Stimulated activated CD4-positive, alpha-beta T cell treated with anti-CD3 and anti-CD28 coated beads, Interleukin-12 subunit alpha, Interleukin-12 subunit beta, amount 100 ng/mL, for 4 hours (primary cell): ENCODE measurements at places on chromosomes 7 and 10.

- DNase-seq: no peak
These were observed 149.8 kb downstream of the AKR1D1 start for GRCh38 chr7:138226001-138226476.

- DNase-seq: no peak
These were observed 121.8 kb upstream of the NPVF start for GRCh38 chr7:25350041-25350440.

DNA sequence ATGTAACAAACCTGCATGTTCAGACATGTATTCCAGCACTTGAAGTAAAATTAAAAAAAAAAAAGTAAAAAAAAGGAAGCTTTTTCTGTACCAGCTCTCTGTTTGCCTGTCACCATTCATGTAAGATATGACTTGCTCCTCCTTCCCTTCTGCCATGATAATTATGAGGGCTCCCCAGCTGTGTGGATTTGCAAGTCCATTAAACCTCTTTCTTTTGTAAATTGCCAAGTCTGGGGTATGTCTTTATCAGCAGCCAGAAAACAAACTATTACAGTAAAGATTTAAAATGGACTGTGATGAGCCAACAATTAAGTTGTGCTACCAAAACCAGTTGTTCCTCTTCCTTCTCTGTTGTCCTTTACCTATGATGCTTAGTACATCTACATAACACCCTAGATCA is 619.6 kb downstream of the ARL4A start:
- DNase-seq: no peak

DNA sequence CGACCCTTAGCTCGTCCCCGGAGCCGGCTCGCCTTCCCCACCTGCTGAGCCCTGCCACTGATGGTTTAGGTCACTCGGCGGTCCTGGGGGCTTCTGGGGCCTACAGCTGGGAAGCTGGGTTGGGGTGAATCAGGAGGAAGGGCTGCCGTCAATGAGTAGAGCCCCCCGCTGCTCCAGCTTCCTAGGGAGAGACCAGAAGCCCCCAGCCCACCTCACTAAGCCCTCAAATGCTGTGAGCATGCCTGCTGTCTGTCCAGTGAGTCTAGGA is 495.6 kb upstream of the FOXK1 start:
- no peak for DNase-seq

DNA sequence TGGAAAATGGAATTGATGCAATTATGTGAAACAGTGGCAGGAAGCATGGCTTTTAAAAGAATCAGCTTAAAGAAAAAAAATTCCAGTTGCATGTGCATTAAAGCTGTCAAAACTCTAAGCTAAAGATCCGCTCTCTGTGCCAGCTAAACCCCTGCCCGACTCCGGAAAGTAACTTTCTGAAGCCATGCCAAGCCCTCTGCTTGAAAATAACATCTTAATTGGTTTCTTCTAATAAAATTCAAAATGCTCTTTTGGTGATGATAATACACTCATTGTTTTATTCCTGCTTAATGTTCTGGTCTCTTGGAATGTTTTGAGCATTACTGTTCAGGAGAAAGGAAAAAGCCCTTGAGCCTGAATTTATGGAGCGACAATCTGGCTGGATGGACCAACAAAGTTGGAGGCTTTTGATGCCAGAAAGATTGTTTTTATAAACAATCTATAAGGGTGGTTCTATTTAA is 11.7 kb downstream of the SEMA3C start:
- no peak for DNase-seq

- no peak for DNase-seq
These were observed 216.0 kb downstream of the KLF6 start for GRCh38 chr10:3568983-3569382.

GRCh38 chr7:2872296-2872874 is 28.3 kb upstream of the GNA12 start:
- no peak for DNase-seq

- no peak for DNase-seq
These were observed 19.6 kb downstream of the WIPF3 start for GRCh38 chr7:29825775-29826529.

DNA sequence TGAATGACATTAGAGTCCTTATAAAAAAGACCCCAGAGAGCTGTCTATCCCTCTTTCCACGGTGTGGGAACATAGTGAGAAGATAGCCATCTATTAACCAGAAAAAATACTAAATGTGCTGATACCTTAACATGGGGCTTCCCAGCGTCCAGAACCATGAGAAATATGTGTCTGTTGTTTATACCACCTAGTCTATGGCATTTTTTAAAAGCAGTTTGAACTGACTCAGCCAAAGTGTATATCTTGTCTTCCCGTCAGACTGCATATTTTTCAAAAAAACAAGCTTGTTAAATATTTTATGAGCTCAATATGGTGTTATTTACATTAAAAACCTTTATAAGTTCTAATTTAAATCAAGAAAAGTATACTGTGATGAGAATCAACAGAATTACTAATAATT is 255.3 kb downstream of the HGF start:
- no peak for DNase-seq

DNA sequence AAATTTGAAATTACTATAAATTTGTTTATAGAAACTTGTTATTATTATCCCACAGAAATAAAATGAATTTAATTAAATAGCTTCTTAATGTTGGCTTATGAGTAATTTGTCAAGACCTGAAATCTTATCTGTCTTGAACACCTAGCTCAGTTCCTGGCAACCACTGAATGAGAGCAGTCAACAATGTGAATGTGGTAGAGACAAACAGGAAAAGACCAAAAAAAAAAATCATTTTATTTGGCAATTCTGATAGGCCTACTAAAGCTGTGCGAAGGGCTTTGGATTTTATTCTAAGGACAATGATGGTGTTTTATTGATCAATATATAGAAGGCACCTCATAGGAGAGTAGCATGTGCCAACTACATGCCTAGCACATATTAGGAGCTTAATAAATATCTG is 127.8 kb upstream of the RSU1 start:
- DNase-seq: no peak

GRCh38 chr7:94182721-94183120 is 178.6 kb upstream of the BET1 start:
- no peak for DNase-seq

GRCh38 chr7:42236266-42236975 is 588 bp downstream of the GLI3 start:
- no peak for DNase-seq

- DNase-seq: no peak
These were observed 25.5 kb downstream of the GTF2IRD1 start for GRCh38 chr7:74479066-74479781.

DNA sequence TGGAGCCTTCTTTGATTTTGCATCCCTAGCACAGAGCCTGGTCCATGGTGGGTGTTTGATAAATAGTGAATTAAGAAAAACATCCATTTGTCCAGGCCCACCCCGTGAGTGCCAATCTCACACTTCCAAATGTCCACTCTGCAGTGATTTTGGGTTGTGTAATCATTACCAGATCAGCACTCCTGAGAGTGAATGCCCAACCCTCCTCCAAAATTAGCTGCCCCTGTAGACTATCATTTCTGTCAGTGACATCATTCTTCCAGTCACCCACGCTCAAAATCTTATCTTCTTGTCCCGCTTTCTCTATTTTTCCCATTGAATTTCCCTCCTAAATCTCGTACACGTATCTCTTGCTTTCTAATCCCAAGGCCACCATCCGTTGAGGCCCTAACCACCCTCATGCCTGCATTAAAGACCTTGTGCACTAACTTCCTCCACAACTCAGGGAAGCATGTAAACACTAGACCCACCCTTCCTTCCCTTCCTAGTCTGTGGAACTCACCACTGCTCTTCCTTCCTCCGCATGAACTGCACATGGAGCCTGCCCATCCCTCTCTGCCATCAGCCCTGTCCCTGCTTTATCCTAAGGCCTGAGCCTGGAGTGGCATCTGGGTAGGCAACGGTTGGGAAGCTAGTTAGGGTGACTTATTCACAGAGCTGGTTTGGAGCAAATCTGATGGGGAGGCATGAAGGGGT is 32.8 kb downstream of the PIK3AP1 start:
- DNase-seq: no peak

- no peak for DNase-seq
These were observed 97.9 kb downstream of the PLCE1 start for GRCh38 chr10:94091649-94092048.

- no peak for DNase-seq
These were observed 312.6 kb downstream of the FGFR2 start for GRCh38 chr10:121285406-121286196.

DNA sequence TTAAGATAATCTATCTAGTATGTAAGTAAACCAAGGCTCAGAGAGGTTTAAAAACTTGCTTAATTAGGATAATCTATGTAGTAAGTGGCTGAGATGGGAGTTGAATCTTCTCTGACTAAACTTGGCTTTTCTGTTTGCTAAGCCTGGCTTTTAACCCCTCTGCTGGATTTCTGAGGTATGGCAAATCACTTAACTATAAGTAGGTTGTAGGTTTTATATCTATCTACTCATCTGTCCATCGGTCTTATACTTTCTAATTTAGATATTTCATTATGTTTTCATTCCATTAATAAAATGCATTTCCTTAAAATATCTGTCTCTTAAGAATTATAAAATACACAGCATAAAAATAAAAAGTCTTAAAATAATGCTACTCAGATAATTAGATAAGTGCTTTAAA is 59.4 kb downstream of the ST7 start:
- no peak for DNase-seq

DNA sequence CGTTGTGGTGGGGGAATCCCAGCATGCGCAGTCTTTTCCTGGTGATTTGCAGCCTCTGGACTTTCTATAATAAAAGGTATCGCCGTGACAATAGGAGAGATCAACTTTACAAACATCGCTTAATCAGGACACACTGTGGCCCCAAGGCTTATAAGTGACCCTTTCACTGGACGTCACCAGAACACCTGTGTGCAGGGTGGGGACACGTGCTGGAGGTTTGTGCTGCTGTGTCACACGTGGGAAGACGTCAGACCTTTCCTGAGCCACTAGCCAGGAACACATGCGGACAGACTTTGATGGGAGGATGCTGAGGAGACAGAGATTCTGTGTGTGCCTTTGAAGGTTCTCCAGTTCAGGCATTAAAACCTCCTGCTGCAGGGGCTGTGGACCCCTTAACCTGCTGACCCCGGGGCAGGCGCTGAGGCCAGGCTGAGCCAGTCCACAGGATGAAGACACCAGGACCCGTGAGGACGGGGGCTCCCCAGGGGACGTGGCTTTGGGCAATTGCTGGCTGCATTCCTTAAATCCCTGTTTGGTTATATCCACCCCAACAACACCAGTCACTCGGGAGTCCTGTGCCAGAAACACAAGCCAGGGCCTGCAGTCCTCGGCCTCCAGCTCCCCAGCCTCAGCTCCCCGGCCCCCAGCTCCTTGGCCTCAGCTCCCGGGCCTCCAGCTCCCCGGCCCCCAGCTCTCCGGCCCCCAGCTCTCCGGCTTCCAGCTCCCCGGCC is 183.4 kb downstream of the PTPRN2 start:
- no peak for DNase-seq

DNA sequence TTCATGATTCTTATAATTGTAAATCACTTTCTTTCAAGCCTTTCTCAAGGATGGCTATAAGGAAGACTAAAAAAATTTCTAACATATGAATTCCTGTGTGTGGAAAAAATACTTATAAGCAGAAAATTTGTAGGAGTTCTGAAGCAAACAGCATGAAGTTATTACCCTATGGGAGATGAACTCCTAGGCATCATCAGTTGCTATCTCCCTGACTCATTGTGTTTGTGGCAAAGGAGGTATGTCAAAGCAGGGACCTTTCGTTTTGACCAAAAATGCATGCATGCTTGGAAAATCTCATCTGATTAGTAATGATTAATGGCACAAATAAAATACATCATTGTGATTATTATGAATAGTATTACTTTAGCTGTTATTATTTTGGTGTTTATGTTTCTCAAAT is 59.4 kb downstream of the CALCR start:
- no peak for DNase-seq

DNA sequence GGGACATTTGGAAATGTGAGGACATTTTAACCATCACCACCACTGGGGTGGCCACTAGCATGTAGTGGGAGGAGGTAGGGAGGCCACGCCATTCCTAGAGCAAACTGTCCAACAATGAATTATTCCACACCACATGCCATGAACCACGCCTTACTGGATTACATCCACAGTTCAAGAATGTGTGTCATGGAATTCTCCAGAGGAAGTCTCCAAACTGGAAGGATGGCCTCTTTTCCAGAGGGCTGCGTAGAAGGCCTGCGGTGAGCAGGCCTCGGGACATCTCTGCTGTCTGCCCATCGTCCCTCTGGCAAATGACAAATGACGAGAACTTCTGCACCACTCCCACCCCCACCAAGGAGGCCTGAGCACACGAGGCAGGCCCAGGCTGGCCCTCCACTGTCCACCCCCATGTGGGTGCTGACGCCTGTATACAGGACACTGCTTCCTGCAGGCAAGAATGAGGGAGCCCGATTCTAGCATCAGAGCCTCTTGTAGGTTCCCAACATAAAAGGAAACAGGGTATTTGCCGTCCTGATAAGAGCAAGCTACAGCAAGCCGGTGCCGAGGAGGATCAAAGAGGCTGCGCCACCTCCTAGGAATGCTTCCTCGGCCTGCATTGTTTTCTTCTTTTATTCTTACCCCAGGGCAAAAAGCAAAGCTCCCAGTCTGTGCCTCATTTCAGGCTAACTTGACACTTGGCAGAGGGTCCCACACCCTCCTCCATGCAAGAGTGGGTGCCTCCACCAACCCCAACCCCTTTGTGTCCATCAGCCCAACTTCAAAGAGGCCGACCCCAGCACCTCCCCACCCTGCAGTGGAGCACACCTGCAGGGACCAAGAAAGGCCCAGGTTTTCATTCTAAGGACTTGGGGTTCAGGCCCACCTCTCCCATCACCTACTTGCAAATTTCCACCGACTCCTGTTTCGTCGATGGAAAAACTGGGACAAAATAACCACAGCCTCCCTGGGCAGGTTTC is 23.9 kb downstream of the TNS3 start:
- no peak for DNase-seq

DNA sequence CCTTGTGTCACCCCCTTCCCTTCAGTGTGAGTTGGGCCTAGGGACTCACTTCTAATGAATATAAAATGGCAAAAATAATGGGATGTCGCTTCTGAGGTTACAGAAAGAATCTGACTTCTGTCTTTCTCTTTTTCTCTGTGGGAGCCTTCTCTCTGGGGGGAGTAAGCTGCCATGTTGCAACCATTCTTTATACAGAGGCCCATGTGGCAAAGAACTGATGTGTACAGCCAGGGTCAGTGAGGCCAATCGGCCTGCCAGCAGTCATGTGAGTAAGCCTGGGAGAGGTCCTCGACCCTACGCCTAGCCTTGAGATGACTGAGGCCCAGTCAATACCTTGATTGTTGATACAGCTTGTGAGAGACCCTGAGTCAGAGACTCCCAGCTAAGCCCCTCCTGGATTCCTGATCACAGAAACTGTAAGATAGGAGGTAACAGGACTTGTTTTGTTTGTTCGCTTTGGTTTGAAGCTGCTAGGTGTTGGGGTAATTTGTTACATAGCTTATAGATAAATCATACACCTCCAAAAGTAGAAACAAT is 1.7 kb downstream of the TCAF1 start:
- DNase-seq: no peak

- DNase-seq: no peak
These were observed 187.1 kb downstream of the LRRC4 start for GRCh38 chr7:127844165-127844564.

- no peak for DNase-seq
These were observed 29.5 kb downstream of the NPSR1 start for GRCh38 chr7:34687529-34687928.
